ENCODE measurements at places on chromosomes 11 and 22. TPM values are rescaled to one million over a fixed set of nuclear protein-coding genes. Genes with fewer than 3 reads are reported as not detected.

Gene PAMR1
- total RNA-seq, result 2.4 TPM

Gene ZNF215
- 18.2 TPM for total RNA-seq

Gene CCDC73
- not detected for total RNA-seq

Gene CYB5R2
- 44.5 TPM for total RNA-seq

Gene MS4A6A
- not detected for total RNA-seq

Gene MRGPRD
- not detected for total RNA-seq

Gene SYT7
- total RNA-seq, result 7.0 TPM

Gene NTM
- total RNA-seq, result 13.8 TPM

Gene NRIP3
- 4.2 TPM for total RNA-seq

Gene SYT8
- total RNA-seq, result not detected

Gene MRGPRX3
- total RNA-seq, result not detected

Gene OSBPL5
- total RNA-seq, result 11.1 TPM

Measured in H9 (cell line).